ENCODE measurements at places on chromosomes 3 and 15. TPM values are rescaled to one million over a fixed set of nuclear protein-coding genes. Genes with fewer than 3 reads are reported as not detected.

GRCh38 chr3:184690192-184690883, 21.5 kb downstream of the MAGEF1 start:
- no peaks in the 10 kb centered on the region for H3K36me3 ChIP-seq
- H3K4me1 ChIP-seq: no peaks in the 10 kb centered on the region
- no peak for DNase-seq
- H3K27me3 ChIP-seq: no peaks in the 10 kb centered on the region
- H3K27ac ChIP-seq: no peak overlapping the region

SPSB4 gene
- total RNA-seq: not detected

ADCY5 gene
- total RNA-seq: not detected

NECTIN3 gene
- total RNA-seq: not detected

TTBK2 gene
- 9.7 TPM for total RNA-seq

GRCh38 chr3:20258371-20258770, 72.4 kb upstream of the SGO1 start:
- H3K4me3 ChIP-seq: no peak overlapping the region
- H3K36me3 ChIP-seq: no peaks in the 10 kb centered on the region
- H3K27me3 ChIP-seq: no peaks in the 10 kb centered on the region

DNA sequence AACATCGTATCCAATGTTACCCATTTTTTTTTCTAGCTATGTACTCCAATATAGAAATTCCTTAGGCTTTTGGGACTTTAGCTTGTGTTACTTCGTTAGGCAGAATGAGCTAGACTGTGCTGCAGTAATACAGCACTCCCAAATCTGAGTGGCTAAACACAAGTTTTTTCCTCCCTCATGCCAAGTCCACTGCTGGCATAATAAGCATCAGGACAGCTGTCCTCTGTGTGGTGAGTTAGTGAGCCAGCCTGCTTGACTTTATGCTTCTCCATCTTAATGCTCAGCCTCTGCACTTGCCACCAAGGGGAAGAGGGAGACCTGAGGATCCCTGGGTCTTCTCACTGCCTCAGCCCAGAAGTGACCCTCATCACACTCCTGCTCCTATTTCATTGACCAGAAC, 18.2 kb upstream of the ACOX2 start:
- 0 out of 2 replicates have a peak, but pooled peaks cover 3% of the 10 kb centered on the region for H3K27me3 ChIP-seq
- DNase-seq: no peak
- no peaks in the 10 kb centered on the region for H3K4me1 ChIP-seq
- no peak overlapping the region for H3K27ac ChIP-seq

EPHB3 gene
- total RNA-seq: 0.13 TPM

GRCh38 chr3:150703299-150703755, 393 bp downstream of the ERICH6 start:
- H3K4me1 ChIP-seq: peaks cover 5% of the 10 kb centered on the region
- peak overlapping the region; percentile 62 for H3K4me3 ChIP-seq
- DNase-seq: no peak
- no peaks in the 10 kb centered on the region for H3K36me3 ChIP-seq
- H3K27ac ChIP-seq: peak overlapping the region; percentile 63
- no peaks in the 10 kb centered on the region for H3K27me3 ChIP-seq

DNA sequence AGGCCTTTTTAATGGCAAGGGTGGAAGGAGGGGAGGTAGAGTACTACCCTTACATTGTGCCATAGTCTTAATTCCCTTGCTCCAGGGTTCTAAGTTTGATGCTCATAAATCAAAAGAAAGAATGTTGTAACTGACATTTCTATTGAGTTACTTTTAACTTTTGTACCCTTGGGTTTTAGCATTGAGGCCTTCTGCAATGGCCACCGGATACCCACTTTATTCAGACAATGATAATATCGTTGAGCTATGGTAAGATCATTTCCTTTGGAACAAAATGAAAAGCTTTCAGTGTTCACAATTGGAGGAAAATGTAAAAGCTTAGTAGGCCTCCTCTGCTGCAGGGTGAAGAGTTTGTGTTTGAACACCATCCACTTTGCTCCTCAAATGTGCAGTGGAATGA, 16.8 kb downstream of the CGNL1 start:
- no peak overlapping the region for H3K27ac ChIP-seq
- H3K4me1 ChIP-seq: no peaks in the 10 kb centered on the region
- no peaks in the 10 kb centered on the region for H3K36me3 ChIP-seq
- no peak for DNase-seq

GRCh38 chr3:124845406-124845805, 41.8 kb downstream of the ITGB5 start:
- no peak for DNase-seq
- H3K4me3 ChIP-seq: no peak overlapping the region
- H3K27me3 ChIP-seq: no peaks in the 10 kb centered on the region

GABRG3 gene
- not detected for total RNA-seq

TRIM59 gene
- total RNA-seq: 27.2 TPM

GRCh38 chr15:93913310-93913709, 318.1 kb upstream of the MCTP2 start:
- no peak for DNase-seq
- H3K4me1 ChIP-seq: no peaks in the 10 kb centered on the region
- no peak overlapping the region for H3K27ac ChIP-seq
- no peak overlapping the region for H3K4me3 ChIP-seq
- H3K36me3 ChIP-seq: no peaks in the 10 kb centered on the region
- H3K27me3 ChIP-seq: no peaks in the 10 kb centered on the region

KCTD6 gene
- 5.2 TPM for total RNA-seq

DNA sequence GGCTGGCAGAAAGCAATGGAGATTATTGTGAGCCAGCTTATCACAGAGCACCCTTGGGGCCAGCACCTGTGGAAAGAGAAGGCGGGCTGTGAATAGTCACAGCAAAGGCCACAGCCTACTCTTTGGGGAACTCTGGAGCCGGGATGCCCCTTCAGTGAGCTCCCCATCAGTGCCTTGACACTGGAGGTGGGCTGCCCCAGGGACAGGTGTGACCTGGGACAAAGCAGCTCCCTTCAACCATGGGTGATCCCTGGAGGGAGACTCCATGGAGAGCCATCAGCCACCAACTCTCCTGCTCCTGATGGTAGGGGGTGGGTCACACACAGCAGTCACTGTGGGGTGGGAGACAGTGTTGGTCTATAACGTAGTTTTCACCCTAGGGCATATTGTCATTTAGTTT, 5.8 kb downstream of the TTC21A start:
- H3K4me1 ChIP-seq: peaks cover 15% of the 10 kb centered on the region
- no peak overlapping the region for H3K27ac ChIP-seq
- no peak overlapping the region for H3K4me3 ChIP-seq
- no peaks in the 10 kb centered on the region for H3K27me3 ChIP-seq
- no peak for DNase-seq
- H3K36me3 ChIP-seq: no peaks in the 10 kb centered on the region

EIF4E3 gene
- total RNA-seq: 0.38 TPM

DNA sequence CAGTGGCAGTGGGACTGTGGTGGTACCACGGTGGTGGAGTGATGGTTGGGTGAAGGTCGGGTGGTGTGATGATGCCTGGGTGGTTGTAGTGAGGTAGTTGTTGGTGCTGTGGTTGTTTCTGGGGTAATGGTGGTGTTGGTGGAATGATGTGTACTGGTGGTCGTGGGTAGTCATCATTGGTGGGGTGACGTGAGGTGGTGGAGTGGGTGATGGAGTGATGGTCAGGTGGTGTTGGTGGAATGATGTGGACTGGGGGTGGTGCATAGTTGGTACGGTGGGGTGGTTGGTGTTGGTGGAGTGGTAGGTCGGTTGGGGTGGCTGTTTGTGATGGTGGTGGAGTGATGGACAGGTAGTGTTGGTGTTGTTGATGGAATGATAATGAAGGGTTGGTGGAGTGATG, 87.1 kb downstream of the PDCD6IP start:
- no peak overlapping the region for H3K4me3 ChIP-seq
- no peak overlapping the region for H3K27ac ChIP-seq
- peaks cover 4% of the 10 kb centered on the region for H3K4me1 ChIP-seq
- no peaks in the 10 kb centered on the region for H3K27me3 ChIP-seq
- H3K36me3 ChIP-seq: no peaks in the 10 kb centered on the region

GRCh38 chr15:23645371-23646164, 2.1 kb downstream of the MAGEL2 start:
- no peak for DNase-seq
- no peaks in the 10 kb centered on the region for H3K4me1 ChIP-seq
- H3K36me3 ChIP-seq: no peaks in the 10 kb centered on the region
- H3K27ac ChIP-seq: no peak overlapping the region
- H3K4me3 ChIP-seq: no peak overlapping the region

GRCh38 chr15:63085289-63085688, 36.4 kb upstream of the LACTB start:
- H3K27me3 ChIP-seq: no peaks in the 10 kb centered on the region
- H3K4me3 ChIP-seq: no peak overlapping the region
- no peak for DNase-seq
- H3K36me3 ChIP-seq: no peaks in the 10 kb centered on the region

STAC gene
- total RNA-seq: not detected

DNA sequence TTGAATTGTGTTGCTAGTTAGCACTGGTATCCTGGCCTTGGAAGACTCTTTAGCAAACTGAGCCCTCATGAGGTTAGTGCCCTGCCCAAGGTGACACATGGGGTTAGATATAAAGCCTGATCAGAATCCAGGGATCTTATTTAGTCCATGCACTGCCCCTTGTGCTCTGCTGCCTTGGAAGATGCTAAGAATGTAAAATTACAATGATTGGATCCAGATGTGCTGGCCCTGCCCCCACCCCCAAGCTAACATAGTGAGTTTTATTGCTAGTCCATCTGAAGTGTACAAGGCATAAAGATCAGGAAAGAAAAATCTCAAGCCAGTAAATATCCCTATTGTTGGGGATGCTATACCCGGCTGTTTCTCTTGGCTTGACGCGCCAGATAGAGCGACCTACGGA, 248.1 kb upstream of the C2CD4B start:
- DNase-seq: no peak
- no peaks in the 10 kb centered on the region for H3K4me1 ChIP-seq
- no peak overlapping the region for H3K27ac ChIP-seq
- no peak overlapping the region for H3K4me3 ChIP-seq

Measured in GM12878 (cell line).